ENCODE measurements at places on chromosomes 11 and 22.
A peak's percentile ranks its signal among the peaks of the same experiment; 100 is the strongest.

GRCh38 chr11:120400564-120401364, 64.6 kb downstream of the ARHGEF12 start:
- peak; percentile 98 for DNase-seq

DNA sequence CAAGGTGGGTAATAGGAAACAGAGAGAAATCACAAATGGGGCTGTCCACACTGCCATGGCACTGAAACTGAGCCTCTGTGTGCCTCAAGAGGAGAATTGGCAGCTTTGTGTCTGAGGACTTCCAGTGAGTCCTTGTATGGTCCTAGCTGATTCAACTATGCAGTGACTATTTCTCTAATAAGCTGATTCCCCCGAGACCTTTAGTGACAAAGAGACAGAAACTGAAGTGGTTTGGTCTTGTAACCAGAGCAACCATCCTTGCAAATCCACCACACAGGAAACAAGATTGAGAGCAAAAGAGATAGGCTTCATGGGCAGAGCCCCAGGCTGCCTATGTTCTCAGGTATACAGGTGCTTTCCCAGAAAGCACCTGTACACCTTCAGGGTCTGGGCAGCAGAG, 1038.5 kb downstream of the NTM start:
- no peak for DNase-seq

DNA sequence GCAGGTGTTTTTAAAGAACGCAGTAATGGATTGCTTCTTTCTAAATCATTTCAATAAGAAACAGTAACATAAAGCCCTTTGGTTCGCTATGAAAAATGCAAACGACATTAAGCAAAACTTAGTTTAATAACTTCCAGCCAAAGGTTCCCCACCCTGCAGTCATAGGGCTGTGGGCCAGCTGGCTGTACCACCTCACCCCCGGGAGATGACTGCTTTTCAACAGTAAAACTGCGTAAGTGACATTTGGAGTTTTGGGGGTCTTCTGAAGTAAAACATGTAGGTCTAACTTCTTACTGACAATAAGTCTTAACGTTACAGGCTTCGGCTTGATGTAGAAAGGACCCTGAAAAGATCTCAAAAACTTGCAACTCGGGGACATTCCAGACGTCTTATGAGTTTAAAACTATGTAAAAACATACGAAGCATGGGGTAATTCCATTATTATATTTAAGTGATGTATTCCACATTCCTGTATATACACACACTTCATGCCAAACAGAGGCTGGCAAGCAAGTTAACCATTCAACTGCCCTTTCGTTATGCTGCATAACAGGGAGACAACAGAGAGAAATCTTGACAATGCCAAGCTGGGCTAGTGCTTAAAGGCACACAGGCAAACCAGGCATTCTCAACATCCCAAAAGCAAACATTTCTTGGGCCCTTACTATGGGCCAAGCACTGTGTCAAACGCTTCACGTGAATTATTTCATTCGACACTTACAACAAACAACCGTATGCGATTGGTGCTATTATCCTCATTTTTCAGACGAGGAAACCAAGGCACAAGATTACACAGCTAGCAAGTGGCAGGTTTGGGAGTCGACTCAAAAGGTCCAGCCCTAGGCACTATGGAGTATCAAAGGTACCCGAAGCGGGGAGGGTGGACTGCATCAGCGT, 1.2 kb downstream of the MRTFA start:
- no peak for DNase-seq

GRCh38 chr11:87148749-87149148, 111.0 kb downstream of the TMEM135 start:
- DNase-seq, result no peak

GRCh38 chr11:28981381-28981780, 873.2 kb downstream of the METTL15 start:
- no peak for DNase-seq

GRCh38 chr11:133821776-133822175, 23.5 kb downstream of the SPATA19 start:
- no peak for DNase-seq

DNA sequence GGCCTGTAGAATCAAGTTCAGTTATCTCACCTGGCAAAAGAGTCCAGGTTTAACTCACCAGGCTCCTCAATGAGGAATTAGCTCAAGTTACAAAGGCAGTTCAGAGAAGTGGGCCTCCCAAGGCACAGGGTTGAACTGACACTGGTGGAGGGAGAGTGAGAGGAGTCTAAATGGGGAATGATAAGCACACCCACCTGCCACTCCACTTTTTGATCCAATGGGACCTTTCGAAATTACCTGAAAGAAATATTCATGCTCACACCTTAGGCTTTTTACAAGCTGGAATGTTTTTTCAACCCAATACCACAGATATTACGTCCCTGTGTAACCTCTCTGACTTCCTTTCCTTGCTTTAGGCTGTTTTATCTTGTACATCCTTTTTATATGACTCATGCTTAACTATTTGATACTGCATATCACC, 642.7 kb upstream of the TENM4 start:
- peak; percentile 81 for DNase-seq

DNA sequence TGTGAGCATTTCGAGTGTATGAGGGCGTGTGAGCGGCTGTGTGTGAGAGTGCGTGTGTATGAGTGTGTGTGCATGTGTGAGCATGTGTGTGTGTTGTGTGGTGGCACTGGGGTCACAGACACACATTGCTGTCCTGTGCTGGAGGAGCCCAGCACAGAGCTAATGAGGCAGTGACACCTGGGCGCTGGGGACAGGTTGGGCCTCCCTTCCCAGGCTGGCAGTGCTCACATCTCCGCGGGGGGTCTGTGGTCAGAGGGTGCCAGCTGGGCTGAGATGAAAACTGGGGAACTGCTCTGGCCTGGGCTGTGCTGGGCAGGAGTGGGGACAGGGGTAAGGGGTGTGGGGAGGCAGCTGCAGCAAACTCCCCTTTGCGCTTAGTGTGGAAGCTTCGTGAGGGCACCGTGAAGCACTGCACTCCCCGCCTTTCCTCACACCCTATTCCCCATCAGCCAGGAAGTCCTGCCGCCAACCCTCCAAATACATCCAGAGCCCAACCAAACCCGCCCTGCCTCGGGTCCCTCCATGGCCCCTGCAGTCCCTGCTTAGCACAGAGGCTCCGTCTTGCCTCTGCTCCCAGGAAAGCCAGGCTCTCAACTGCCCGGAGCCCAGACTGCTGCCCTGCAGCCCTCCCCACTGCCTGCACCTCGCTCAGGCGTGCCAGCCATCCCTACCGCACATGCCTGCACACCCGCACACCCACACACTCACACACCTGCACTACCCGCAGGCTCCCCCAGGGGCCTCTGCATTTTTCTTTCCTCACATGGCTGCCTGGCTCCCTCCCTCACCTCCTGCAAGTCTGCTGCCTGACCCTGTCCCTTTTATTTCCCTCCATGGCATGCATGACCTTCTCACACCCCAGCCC, 62.0 kb upstream of the THY1 start:
- DNase-seq, result no peak

- peak; percentile 48 for DNase-seq
Observed at GRCh38 chr22:43385770-43386641, 25.8 kb upstream of the MPPED1 start.

- DNase-seq, result no peak
Observed at GRCh38 chr11:78256962-78257361, 68.2 kb downstream of the USP35 start.

GRCh38 chr11:39641751-39642150, 1817.7 kb downstream of the LRRC4C start:
- no peak for DNase-seq

DNA sequence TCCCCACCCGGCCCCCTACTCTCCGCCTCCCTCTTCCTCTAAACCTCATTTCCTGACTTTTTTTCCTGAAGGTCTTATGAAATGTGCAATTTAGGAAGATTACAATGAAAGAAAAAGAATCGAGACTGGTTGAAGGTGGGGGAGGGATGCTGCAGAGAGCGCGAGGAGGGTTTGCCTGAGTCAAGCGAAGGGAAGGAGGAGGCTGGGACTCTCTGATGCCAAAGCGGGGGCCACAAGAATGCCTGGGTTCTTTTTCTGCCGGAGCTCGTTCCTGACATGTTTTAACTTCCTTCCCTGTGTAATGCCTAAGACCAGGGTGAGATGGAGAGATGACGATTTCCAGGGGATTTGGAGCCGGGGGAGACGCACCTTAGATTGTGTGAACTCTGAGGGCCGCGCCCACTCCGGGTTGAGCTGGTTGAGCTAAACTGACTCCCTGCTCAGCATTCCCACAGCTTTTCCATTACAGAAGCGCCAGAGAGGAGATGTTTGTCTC, 270.5 kb upstream of the SORL1-AS1 start:
- DNase-seq, result no peak

- no peak for DNase-seq
Observed at GRCh38 chr11:59878575-59878974, at the start of gene OOSP3. Gene OOSP3 (plus strand): TSS chr11:59878782. CDS start chr11:59878809, 27 bp downstream.

DNA sequence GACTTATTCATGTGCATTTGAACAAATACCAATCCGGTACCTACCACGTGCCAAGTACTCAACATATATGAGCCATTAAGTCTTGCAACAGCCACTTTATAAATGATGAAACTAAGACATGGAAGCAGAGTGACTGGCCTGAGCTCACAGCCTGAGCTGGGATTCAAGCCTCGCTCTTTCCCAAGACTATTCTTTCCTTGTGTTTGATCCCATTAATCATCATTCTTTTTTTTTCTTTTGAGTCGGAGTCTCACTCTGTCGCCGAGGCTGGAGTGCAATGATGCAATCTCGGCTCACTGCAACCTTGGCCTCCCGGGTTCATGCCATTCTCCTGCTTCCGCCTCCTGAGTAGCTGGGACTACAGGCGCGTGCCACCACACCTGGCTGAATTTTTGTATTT, 119.3 kb downstream of the ABTB2 start:
- no peak for DNase-seq

GRCh38 chr11:107259811-107260221, 197.8 kb downstream of the CWF19L2 start:
- no peak for DNase-seq

GRCh38 chr11:120023120-120023519, 114.8 kb downstream of the TRIM29 start:
- no peak for DNase-seq

DNA sequence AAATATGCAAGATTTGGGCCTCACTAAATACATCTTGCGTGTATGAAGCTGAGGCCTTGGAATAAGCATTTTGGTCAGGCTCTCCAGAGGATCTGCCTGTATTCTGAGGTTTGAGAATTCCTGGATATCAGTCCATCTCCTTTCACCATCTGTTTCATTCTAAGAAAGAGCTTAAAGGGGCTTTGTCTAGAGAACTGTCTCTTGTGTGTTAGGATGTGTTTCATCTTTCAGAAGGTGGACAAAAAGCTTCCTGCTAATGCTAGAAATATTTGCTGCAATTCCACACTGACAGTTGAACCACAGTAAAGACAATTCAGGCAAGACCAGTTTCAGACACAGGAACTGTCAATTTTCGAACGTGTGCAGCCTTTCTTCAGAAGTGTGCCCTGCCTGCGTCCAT, 185.4 kb downstream of the DBX1 start:
- no peak for DNase-seq

DNA sequence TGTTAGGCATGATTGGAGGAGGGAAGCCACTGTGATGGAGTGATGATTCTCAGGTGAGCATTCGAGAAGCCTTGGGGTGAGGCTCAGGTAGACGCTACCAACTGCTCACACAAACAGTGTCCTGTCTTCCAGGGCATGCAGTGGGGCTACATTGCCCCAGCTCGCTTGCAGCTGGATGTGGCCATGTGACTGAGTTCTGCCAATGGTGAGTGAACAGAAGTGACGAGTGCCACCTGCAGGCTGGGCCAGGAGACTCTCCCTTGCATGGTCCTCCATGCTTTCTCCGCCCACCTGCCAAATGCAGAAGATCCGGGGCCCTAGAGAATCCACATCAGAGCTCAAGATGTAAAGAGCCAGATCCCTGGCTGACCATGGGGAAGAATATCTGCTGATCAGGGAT, 195.9 kb downstream of the BCR start:
- DNase-seq, result no peak

DNA sequence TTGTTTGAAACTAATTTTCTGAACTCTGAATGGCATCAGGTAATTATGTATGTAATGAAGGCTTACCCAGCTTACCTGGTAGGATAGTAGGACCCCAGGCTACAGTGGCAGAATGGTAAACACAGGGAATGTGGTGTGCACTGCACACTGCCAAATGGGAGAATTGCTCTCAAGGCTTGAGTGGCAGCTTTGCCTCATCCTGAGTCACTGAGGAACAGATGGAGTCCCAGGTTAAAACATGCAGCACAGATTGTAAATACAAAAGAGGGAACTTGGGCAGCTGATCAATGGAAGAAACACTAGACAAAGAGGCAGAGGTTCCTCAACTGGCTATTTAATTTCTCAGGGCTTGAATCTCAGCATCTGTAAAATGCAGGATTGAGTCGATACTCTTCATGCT, 24.4 kb downstream of the GPR83 start:
- DNase-seq, result no peak

- no peak for DNase-seq
Observed at GRCh38 chr11:66077927-66078326, 7.9 kb downstream of the PACS1 start.

GRCh38 chr22:36770513-36771231, 5.2 kb downstream of the IFT27 start:
- DNase-seq, result no peak

GRCh38 chr11:15742626-15743519, 613.5 kb downstream of the SOX6 start:
- no peak for DNase-seq

DNA sequence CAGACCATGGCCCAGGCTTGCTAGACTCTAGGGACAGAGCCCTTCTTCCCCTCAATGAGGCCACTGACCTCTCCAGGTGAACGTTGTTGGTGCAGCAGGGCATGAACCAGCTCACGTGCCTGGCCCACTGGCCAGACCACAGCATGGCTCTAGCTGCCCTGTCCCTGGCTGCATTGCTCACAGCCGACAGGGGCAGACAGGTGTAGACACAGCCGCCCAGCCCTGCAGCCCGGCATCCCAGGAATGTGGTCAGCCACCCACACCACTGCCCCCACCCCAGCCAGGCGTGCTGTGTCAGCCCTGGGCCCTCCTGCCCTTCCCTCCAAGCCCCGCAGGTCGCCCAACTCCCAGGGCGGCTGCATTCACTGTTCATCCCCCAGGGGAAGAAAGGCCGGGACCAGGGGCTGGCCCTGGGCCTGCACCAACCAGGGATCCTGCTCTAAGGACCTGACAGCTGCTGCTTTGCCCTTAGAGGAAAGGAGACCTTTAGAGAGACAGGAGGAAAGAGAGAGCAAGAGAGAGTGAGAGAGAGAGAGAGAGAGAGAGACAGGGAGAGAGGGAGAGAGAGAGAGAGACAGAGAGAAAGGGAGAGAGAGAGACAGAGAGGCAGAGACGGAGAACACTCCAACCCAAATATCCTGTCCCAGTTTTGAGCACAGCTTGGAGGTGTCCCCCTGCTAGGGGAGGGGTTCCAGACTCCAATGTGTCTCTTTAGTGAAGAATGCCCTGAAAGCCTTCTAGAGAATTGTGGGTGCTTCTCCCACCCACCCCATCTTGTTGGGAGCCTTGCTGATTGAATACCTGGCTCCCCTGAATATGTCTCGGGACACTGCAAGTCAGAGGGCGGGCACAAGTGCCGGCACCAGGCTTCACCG, 44.2 kb upstream of the LINC01488 start:
- DNase-seq, result peak; percentile 97

All from PC-9 (cell line).